ENCODE measurements at places on chromosomes 6 and 20.
A peak's percentile ranks its signal among the peaks of the same experiment; 100 is the strongest.

- no peak for DNase-seq
Measured at GRCh38 chr6:69888482-69889233, 22.3 kb downstream of the COL19A1 start.

DNA sequence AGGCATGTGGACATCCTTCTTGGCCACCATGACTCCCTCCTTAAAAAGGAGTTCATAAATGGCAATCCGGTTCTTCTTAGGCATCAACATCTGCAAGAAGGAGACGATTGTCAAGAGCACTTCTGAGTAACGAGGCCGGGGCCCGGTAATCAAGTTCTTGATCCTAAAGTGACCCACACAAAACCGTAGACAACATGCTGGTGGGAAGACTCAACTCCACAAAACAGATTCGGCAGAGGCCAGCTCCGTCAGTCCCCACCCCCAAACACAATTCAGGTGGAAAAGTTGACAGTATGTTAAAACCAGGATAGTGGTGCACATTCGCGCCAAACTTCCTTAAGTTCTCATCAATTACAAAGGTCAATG is 754 bp downstream of the RPS10 start:
- DNase-seq: peak; percentile 25

- peak; percentile 61 for DNase-seq
Measured at GRCh38 chr20:63183422-63184146, 32.3 kb downstream of the YTHDF1 start.

GRCh38 chr20:11366660-11367059 is 551.0 kb upstream of the BTBD3 start:
- no peak for DNase-seq

GRCh38 chr6:107550241-107550840 is 60.4 kb downstream of the SOBP start:
- DNase-seq: no peak

- no peak for DNase-seq
Measured at GRCh38 chr20:43558412-43559146, at the start of gene SGK2. SGK2 (plus strand) TSS chr20:43559027; CDS start chr20:43566496, 7,469 bp downstream.
